ENCODE measurements at places on chromosomes 4 and X.

GRCh38 chr4:13162886-13163285 lies 321.3 kb downstream of the RAB28 start:
- no peaks in the 10 kb centered on the region for H3K36me3 ChIP-seq
- no peaks in the 10 kb centered on the region for H3K4me1 ChIP-seq
- H3K27ac ChIP-seq = no peak overlapping the region
- no peaks in the 10 kb centered on the region for H3K27me3 ChIP-seq
- H3K4me3 ChIP-seq = no peak overlapping the region

DNA sequence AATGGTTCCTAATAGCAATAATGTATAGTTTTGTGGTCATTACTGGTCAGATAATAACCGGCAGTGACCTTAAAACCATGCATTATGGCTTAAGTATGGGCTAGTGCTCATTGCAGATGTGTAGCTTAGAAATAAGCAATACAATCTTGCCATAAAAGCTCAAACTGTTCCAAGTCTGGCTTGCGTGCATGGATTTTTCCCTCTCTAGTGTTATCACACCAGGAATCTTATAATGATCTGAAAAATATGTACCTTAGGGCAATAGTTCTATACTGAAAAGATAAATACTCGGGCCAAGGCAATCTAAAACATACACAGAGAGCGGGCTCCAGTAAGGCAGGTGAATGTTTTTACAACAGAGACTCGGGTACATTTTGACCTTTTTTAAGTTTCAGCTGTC lies 157.8 kb downstream of the DHX15 start:
- no peak overlapping the region for H3K4me3 ChIP-seq
- H3K36me3 ChIP-seq = no peaks in the 10 kb centered on the region

DNA sequence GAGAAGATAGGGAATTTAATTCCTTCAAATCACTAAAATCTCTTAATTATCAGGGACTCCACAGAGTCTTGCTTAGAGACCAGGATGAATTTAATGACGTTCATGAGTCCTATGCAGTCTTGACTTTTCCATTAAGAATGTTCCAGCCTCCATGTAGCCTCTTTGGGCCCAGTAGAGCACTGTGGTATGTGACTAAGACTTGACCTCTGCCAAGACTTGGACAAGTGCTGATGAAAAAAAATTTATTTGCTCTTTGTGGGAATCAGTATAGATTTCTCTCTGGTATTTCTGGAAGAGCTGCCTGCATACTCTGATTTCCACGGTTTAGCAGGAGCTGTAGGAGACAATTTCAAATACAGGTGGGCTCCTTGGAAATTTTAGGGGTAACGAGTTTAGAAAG lies 40.6 kb downstream of the CHRDL1 start:
- no peak overlapping the region for H3K4me3 ChIP-seq
- no peaks in the 10 kb centered on the region for H3K4me1 ChIP-seq
- no peak for DNase-seq
- no peaks in the 10 kb centered on the region for H3K27me3 ChIP-seq
- peaks cover 12% of the 10 kb centered on the region for H3K36me3 ChIP-seq

DNA sequence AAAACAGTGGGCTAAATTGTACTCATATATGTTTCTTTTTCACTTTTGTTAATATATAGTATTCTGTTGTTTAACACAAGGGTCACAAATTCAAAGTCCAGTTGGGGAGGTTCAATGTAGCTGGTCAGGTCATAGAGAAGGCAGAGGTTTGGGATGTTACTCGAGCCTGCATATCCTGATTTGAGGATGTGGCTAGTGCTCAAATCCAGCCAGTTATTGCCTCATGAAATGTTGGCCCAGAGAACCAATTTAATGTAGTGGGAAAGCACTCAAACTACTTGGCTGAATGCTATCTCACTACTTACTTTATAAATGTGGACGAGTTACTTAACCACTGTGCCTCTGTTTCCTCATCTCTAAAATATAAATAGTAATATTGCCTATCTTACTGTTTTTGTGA lies 12.5 kb downstream of the USO1 start:
- H3K27ac ChIP-seq = no peak overlapping the region
- peaks cover 5% of the 10 kb centered on the region for H3K36me3 ChIP-seq
- no peaks in the 10 kb centered on the region for H3K4me1 ChIP-seq
- H3K4me3 ChIP-seq = no peak overlapping the region

- H3K27me3 ChIP-seq = no peaks in the 10 kb centered on the region
- no peaks in the 10 kb centered on the region for H3K36me3 ChIP-seq
- no peak overlapping the region for H3K4me3 ChIP-seq
- DNase-seq = no peak
- no peak overlapping the region for H3K27ac ChIP-seq
- no peaks in the 10 kb centered on the region for H3K4me1 ChIP-seq
These were observed 41.5 kb downstream of the HHIP start for GRCh38 chr4:144687466-144687865.

Measured in common myeloid progenitor, CD34-positive (primary cell).